ENCODE measurements at places on chromosomes 13 and 19. TPM values are rescaled to one million over a fixed set of nuclear protein-coding genes. Genes with fewer than 3 reads are reported as not detected.

- H3K4me1 ChIP-seq: peaks cover 30% of the 10 kb centered on the region
- DNase-seq: no peak
- no peak overlapping the region for H3K4me3 ChIP-seq
Observed at GRCh38 chr13:112781881-112782361, 92.1 kb downstream of the ATP11A start.

- H3K4me1 ChIP-seq: no peaks in the 10 kb centered on the region
- H3K4me3 ChIP-seq: no peak overlapping the region
- H3K27me3 ChIP-seq: no peaks in the 10 kb centered on the region
- H3K27ac ChIP-seq: no peak overlapping the region
- H3K36me3 ChIP-seq: peaks cover 39% of the 10 kb centered on the region
- no peak for DNase-seq
Observed at GRCh38 chr13:25252225-25252624, 35.1 kb downstream of the MTMR6 start.

GRCh38 chr13:94673851-94674250 is 38.5 kb downstream of the SOX21 start:
- peaks cover 33% of the 10 kb centered on the region for H3K27me3 ChIP-seq
- no peak overlapping the region for H3K27ac ChIP-seq
- no peaks in the 10 kb centered on the region for H3K4me1 ChIP-seq
- DNase-seq: no peak
- no peaks in the 10 kb centered on the region for H3K36me3 ChIP-seq
- no peak overlapping the region for H3K4me3 ChIP-seq

- no peak overlapping the region for H3K27ac ChIP-seq
- H3K36me3 ChIP-seq: no peaks in the 10 kb centered on the region
- H3K27me3 ChIP-seq: no peaks in the 10 kb centered on the region
- DNase-seq: peak; percentile 5
Observed at GRCh38 chr13:43489233-43489632, 297.5 kb downstream of the ENOX1 start.

The CCNA1 gene
- total RNA-seq: not detected

The ZNF57 gene
- total RNA-seq: 2.1 TPM

The SH2D3A gene
- total RNA-seq: 1.6 TPM

The CALR3 gene
- not detected for total RNA-seq

All from cardiac muscle cell (in vitro differentiated cells and primary cell).